ENCODE measurements at places on chromosomes 2 and 18.

DNA sequence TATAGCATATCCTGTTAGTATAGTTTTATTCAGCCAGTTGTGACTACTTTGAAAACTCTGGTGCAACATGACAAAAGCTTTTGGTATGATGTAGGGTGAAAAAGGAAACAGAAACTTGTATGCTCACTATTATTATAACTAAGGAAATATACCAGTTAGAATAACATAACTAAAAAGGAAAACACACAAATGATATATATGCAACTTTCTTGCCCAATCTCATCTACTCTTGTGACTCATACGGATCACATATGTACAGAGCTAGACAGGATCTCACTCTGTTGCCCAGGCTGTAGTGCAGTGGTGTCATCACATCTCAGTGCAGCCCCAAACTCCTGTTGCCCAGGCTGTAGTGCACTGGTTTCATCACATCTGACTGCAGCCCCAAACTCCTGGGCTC, 12.4 kb upstream of the TLK1 start:
- DNase-seq: peak; percentile 43

DNA sequence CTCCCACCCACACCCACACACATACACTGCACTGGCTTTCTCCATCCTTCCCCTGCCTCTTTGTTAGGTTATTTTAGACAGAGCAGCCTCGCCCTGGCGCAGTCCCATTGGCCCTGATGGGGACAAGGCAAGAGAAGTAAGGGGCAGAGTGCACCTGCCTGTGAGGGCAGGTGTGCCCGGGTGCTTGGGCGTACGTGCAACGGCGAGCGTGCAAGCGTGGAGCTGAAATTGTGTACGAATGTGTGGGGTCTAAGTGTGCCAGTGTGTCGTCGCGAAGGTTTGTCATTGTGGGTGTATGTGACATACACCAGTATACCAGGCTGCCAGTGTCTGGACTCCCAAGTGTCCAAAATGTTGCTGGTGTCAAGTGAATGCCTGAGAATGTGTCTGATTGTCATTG, 544 bp downstream of the LRATD1 start:
- no peak for DNase-seq

- no peak for DNase-seq
These were observed 426.7 kb upstream of the MYT1L start for GRCh38 chr2:2757764-2758163.

GRCh38 chr18:58447402-58448095, 181.3 kb downstream of the ALPK2 start:
- peak; percentile 34 for DNase-seq

- no peak for DNase-seq
These were observed 5.6 kb downstream of the SLC66A3 start for GRCh38 chr2:11160731-11161455.

DNA sequence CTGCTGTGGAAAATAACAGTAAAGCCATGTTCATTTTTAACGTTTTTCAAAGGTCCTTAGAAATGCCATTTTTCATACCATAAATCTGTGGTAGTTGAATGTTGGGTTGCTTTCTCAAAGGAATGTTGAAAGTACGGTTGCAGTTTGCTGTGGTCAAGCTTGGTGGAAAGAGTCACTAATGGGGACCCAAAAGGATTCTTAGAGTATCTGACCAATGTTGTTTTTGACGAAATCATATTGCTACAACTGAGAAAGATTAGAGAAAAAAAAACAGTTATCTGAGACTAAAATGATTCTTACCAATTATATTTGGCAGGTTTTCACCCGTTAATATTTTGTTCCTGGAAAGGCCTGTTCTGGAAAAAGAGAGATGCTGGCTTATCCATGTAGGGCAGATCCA, 439.5 kb upstream of the ETAA1 start:
- DNase-seq: peak; percentile 28

DNA sequence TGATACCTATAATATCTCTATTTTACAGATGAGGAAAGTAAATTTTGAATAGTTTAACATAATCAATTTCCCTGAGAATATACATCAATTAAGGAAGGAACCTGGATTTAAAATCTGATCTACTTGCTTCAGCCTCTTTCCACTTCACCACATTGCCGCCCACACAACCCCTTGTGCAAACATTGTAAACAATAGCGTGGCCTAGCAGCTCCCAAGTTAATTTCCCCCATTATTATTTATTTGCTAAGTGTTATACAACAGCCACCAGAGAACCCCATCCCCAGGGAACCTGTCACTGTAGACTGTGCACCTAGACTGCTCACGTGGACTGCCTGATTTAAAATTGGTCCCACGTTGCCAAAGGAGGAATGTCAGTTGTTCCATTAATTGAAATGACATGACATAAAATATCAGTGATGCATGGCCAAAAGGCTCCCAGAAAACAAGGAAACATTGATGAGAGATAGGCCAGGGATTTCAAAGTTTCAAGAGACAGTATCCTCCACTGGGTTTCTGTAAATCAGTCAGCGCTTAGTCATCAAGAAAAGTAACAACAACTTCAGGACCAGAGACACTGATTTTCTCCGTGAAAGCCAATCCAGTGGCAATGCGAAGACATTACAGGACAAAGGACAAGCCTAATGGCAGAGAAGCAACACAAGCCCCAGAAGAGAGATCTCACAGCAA, 41.3 kb downstream of the SCG2 start:
- peak; percentile 51 for DNase-seq

DNA sequence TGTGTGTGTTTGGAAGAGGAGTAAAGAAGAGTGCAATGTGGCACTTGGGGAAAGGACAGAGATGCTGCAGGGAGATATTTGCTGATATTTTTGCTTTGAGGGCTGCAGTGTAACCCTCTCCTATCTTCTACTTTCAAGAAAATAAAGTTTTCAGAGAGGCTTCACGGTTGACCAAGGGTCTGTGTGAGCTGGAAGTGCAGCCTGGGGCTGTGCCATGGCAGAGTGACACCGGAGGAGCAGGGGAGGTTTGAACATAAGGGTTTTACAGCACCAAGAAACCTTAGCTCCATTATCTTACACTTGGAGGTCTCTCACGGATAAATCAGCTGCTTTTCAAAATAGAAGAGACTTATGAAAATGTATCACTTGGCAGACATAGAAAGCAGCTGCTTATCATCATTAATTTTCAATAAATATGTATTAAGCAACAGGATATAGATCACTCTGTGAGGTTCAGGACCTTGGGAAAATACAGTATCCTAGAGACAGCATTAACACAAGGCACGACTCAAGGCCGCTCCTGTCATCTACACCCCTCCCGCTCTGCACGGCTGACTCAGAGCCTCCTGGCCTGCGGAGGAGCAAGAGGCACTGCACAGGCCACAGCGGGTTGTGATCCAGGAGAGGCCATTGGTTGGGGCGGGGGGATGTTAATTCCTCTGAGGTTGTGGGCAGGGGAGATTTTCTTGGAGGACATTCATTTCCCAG, 127.8 kb downstream of the COPS8 start:
- peak; percentile 97 for DNase-seq

- no peak for DNase-seq
These were observed 19.9 kb upstream of the SCYGR1 start for GRCh38 chr2:227407591-227408151.

DNA sequence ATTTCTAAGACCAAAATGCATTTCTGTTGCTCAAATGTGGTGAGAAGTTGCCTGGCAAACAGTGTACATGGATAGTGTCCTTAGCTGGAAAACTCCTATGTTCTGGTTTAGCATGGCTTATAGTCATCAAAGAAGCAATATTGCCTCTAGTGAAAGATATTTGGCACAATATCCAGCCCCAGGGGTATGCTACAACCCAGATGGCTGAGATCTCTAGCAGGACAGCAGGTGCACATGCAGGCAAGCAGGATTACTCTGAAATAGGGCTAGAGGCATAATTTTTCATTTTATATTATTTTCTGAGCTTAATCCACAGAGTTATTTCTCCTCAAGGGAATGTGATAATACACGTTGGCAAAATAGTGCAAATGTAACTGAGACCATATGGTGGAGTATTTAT, 34.0 kb downstream of the CCDC195 start:
- no peak for DNase-seq

GRCh38 chr2:152336854-152337510, 2.0 kb downstream of the FMNL2 start:
- peak; percentile 43 for DNase-seq

DNA sequence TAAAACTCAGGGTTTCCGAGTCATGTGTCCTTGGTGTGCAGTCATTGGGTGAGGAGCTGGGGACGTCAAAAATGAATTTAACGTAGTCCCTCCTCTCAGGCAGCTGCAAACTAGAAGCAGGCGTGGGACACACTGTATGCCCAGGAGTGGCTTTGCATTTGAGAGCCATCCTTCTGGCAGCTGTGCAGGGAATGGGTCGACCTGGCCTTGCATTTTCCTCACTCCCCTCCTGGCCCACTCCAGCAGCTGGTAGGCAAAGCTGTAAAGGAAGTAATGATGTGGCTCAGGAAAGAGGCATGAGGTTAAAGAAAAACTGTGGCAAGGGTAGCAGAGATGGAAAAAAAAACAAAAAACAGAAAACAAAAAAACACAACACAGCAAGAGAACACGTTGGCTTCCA, 46.5 kb downstream of the RNF144A start:
- no peak for DNase-seq

- DNase-seq: peak; percentile 67
These were observed 46.0 kb downstream of the SOCS6 start for GRCh38 chr18:70334728-70335329.

GRCh38 chr2:18883616-18884456, 294.5 kb upstream of the NT5C1B start:
- DNase-seq: peak; percentile 53

GRCh38 chr2:238409341-238410199, 17.2 kb upstream of the ASB1 start:
- DNase-seq: no peak

- no peak for DNase-seq
These were observed 214.0 kb upstream of the NT5C1B start for GRCh38 chr2:18803141-18803939.

GRCh38 chr2:227608561-227609338, 5.9 kb downstream of the SCYGR3 start:
- DNase-seq: no peak

GRCh38 chr18:34223164-34223892, 1.4 kb downstream of the NOL4 start:
- DNase-seq: no peak

- DNase-seq: no peak
These were observed 184.8 kb downstream of the NR4A2 start for GRCh38 chr2:156147594-156148330.
